ENCODE measurements at places on chromosomes 3 and 15.

GRCh38 chr3:66407611-66408218 lies 93.1 kb downstream of the LRIG1 start:
- peak; percentile 52 for DNase-seq

DNA sequence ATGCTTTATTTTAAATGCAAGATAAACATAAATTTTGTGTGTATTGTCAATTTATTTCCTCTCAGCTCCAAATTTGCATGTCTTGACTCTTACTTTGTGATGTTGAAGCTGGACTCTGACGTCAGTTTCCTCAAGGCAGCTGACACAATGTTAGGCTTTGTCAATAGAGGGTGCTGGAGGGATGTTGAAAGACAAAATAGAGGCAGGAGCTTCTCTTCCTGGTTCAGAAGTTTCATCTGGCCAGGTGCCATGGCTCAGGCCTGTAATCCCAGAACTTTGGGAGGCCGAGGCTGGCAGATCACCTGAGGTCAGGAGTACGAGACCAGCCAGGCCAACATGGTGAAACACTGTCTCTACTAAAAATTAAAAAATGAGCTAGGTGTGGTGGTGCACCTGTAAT lies 408.6 kb downstream of the GBE1 start:
- no peak for DNase-seq

GRCh38 chr15:98405013-98405412 lies 243.3 kb upstream of the IGF1R start:
- DNase-seq, result no peak

- DNase-seq, result no peak
Measured at GRCh38 chr15:68450192-68450591, 18.2 kb upstream of the ITGA11 start.

DNA sequence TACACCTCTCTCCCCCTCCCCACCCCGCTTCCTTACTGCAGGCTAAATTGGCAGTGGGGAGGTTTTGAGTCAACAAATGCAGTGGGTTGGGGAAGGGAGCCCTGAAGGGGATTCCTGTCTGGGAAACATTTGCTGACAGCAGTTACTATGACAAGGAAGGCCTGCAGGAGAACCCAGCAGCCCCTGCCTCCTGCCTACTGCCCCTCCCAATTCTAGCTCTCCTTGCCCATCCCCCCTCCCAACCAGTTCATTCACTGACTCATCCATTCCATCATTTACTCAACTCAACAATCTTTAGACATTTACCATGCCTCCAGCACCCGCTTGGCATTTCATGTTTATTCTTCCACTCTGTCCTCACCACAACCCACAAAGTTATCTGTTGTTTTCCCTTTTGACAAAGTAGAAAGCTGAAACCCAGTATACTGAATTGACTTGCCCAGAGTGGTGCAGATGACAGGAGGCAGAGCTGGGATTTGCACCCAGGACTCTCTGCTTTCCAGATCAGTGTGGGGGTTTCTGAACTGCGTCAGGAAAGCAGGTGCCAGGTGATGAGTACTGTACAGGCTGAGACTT lies 75.0 kb downstream of the MAGEF1 start:
- DNase-seq, result peak; percentile 39

- DNase-seq, result no peak
Measured at GRCh38 chr3:172233474-172234277, 194.3 kb downstream of the FNDC3B start.

DNA sequence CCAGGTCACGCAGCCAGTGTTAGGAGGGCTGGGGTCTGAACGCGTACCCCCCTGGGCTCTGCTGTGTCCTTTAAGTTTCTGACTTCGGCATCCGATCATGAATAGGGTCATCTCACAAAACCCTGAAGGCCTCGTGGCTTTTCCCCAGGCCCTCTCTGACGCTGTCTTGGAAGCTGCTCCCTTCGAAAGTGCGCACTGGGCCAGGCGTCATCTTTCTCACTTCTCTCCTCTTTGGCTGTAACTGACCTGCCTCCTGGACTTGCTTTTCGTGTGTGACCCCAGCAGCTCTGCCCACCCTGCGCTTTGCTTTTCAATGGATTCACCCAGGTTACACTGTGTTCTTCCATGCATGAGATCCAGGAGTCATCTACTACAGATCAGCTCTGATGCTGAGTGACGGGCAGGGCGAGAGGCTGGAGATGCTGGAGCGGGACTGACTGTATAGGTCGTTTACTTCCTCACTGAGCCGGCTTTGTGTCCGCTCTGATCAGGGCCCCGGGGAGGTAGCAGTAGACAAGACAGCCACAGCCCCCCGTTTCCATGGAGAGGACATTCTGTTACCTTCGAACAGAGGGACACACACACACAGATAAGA lies 45.0 kb upstream of the PCSK6 start:
- DNase-seq, result no peak

DNA sequence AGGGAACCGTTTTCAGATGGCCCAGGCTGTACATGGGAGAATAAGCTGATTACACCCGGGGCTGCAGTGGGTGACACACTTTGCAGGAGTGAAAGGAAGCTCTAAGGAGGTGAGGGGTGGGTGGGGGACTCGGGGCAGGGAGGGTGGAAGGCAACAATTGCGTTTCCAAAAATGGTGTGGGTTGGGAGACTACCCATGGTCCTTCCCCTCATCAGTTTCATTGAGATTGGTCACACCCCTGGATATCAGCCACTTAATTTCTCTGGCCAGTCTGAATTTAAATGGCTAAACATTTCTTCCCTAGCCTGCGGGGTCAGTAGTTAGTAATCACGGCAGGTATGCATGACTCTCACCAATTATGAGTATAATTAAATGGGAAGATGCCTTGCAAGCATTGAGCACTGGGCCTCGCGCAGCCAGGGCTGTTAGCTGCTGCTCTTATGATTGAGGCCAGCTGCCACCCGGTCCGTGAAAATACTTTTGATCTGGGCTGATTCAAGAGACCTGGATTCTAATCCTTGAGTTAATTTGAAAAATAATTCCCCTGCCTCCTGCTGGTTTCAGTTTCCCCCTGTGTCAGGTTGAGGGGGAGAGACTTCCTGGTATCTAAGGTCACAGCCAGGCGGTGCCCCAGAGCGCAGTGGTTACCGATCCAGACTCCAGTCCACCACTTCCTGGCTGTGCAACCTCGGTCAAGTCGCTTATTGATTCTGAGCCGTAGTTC lies 23.3 kb downstream of the SLC6A6 start:
- peak; percentile 42 for DNase-seq

DNA sequence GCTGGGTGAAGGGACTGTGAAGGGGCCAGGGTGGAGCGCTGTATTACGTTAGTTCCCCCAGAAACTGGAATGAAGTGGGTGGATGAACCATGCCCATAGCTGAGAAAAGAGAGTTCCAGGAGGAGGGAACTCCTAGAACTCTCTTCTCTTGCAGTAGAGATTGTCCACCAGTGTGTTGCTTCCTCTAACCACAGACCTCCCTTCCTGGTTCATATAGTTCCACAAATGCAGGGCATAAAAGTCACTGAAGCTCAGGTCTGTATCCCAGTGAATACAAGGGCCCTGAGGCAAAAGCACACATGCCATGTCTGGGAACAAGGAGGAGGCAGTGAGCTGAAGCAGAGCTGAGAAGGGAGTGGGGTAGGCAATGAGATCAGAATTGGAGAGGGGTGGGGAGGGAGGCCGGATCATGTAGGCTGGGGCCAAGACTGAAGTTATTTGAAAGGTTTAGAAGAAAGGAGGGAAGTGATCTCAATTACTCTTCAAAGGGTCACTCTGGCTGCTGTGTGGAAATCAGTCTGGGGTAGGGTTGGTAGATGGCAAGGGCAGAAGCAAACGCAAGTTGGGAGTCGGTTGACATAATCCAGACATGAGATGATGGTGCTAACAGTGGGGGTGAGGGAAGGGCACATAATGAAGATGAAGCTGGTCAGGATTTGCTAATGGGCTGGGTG lies 6.5 kb downstream of the A4GNT start:
- no peak for DNase-seq

DNA sequence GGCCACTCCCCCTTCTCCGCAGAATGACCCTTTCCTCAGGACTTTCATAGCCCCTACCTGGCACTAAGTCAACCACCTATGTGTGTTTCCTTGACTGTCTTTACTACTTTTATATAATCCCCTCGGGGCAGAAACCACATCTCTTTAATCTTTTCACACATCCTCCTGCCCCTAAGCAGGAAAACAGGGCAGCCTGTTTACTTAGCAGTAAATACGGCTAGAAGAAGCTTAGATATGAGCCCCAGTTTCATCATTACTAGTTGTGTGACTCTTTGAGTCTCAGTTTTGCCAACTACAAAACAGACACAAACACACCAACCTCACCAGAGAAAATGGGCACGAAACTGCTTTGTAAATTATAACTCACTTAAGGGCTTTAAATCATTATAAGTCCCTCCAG lies 98.3 kb downstream of the CYP19A1 start:
- no peak for DNase-seq

GRCh38 chr3:127748754-127749327 lies 73.5 kb downstream of the MGLL start:
- DNase-seq, result no peak

GRCh38 chr3:36362973-36363372 lies 17.3 kb upstream of the STAC start:
- no peak for DNase-seq

- no peak for DNase-seq
Measured at GRCh38 chr3:89974903-89975519, 867.6 kb downstream of the EPHA3 start.

GRCh38 chr3:38966811-38967692 lies 84.7 kb downstream of the SCN11A start:
- no peak for DNase-seq

GRCh38 chr15:75759416-75760130 lies 46.9 kb upstream of the CSPG4 start:
- DNase-seq, result no peak

DNA sequence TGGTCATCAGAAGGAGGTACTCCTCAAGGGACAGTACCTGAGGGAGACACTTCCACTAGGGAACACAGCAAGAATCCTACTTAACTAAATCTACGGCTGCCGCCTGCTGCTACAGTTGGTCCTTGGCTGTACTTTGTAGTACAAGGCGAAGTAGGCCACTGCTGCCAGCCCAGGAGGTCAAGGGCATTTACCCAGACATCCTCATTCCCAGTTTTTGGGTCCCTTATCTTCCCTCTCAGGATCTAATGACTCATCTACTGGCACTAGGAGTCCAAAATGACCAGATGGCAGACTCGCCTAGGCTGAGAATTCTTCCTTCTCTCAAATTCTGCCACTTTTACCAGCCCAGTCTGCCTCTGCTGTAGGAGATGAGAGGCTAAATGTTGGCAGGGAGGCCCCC lies 27.1 kb upstream of the LAMP3 start:
- DNase-seq, result no peak

DNA sequence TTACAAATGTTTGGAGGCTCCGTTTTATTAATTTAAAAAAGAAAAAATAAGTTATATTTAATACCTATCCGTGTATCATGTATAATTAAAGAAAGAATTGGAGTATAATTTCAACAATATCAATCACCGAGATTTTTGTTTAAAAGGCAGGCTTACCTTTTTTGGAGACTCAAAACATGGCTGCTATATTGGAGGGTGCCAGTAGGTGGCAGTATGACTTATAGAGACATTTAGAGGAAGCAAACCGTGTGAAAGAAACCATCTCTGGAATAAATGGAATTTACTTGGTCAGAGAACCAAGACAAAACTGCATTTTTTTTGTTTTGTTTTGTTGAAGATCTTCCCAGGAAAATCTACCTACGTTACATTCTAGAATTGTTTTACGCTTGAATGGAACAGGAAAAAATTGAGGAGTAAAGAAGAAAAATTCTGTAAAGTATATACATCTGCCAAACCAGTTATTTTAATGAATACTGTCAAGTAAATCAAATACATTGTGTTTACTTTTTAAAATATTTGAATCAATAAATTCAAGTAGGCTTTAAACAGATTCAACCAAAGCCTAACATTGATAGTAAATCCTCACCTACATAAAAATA lies 802.6 kb upstream of the ALCAM start:
- DNase-seq, result no peak

DNA sequence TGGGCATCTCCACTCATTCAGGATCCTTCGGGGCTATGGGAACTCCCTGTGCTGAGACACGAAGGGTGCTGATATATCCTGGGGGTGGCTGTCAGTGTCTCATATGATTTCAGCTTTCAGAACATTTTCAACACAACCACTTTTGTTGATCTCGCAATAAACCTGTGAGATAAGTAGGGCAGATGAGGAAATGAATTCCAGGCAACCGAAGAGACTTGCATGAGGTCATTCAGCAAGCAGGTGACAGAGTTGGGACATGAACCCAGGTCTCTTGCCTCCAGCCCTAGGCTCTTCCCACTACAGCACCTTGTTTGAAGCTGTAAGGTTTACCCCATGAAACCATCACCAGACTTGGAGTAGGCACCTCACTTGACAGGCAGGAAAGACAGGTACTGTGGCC lies 16.6 kb downstream of the DUOX1 start:
- DNase-seq, result no peak

- no peak for DNase-seq
Measured at GRCh38 chr15:98321896-98322295, 326.4 kb upstream of the IGF1R start.

GRCh38 chr3:13066834-13067233 lies 6.4 kb downstream of the IQSEC1 start:
- no peak for DNase-seq

- DNase-seq, result no peak
Measured at GRCh38 chr3:7205535-7205934, 344.6 kb downstream of the GRM7 start.

GRCh38 chr3:192042116-192042515 lies 581.2 kb downstream of the PYDC2 start:
- DNase-seq, result no peak

- no peak for DNase-seq
Measured at GRCh38 chr3:184058029-184058428, 5.2 kb downstream of the HTR3C start.

- no peak for DNase-seq
Measured at GRCh38 chr3:187020376-187020775, 90.0 kb downstream of the ST6GAL1 start.

GRCh38 chr3:33602829-33603228 lies 115.2 kb downstream of the CLASP2 start:
- DNase-seq, result no peak

DNA sequence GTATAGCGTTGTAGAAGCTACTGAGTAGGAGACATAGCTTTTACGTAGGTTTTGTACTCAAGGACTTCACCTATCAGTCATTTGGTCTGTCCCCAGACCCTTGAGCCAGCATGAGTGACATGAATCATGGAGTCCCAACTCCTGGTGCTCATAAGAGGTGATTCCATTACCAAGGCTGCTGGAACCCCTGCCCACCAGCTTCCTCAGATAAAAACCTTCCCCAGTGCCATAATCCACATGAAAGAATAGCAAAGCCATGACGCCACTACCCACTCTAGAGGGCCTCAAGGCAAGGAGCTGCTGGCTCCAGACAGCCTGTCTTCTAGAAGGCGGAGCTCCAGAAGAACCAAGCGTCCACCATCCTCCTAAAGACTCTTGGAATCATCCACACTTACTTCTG lies 69.6 kb downstream of the NCEH1 start:
- no peak for DNase-seq

DNA sequence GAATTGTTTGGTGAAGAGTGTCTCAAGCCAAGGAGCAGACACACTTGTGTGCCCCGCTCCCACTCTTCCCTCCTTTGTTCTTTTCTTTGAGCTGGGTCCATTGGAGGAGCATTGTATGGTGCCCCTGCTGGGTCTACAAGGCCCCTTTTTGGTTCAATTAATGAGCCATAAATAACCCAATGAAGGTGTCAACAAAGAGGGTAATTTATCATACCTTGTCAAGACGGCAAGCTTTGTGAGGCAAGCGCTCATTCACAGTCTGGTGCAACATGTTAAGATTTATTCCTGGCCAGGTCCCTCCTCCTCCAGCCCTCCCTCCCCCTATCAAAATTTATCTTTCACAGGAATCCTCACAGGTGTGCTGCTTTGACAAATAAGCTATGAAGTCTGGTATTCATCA lies 300.1 kb downstream of the RORA start:
- DNase-seq, result no peak

GRCh38 chr15:44215594-44215993 lies 20.5 kb upstream of the FRMD5 start:
- no peak for DNase-seq

Measured in activated T-helper 2 cell treated with anti-CD3 and anti-CD28 coated beads, Interferon-gamma antibody, Interleukin-2, Interleukin-4, amounts not matched to agents 10 μg/mL and 5 μg/mL and 100 μg/mL, durations not matched to agents 14 hours and 24 hours and 36 hours (primary cell).